ENCODE measurements at places on chromosomes 3 and 15.

DNA sequence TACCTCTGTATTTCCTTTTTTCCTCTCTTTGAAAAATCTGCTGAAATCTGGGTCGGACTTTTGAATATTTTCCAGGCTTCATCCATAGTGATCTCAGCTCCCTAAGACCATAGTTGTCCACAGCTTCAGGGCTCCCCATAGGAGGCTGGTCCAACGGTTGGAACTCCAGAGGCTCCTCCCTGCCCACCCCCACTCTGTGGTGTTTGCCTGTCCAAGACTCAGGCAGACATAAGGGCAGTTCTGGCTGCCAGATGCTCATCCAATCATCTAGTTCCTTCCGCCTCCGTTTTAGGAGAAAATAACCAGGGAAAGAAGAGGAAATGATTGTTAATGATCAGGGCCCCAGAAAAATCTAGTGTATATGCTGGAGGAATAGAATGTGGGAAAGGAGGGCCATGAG lies 27.9 kb upstream of the PRTG start:
- DNase-seq, result no peak

DNA sequence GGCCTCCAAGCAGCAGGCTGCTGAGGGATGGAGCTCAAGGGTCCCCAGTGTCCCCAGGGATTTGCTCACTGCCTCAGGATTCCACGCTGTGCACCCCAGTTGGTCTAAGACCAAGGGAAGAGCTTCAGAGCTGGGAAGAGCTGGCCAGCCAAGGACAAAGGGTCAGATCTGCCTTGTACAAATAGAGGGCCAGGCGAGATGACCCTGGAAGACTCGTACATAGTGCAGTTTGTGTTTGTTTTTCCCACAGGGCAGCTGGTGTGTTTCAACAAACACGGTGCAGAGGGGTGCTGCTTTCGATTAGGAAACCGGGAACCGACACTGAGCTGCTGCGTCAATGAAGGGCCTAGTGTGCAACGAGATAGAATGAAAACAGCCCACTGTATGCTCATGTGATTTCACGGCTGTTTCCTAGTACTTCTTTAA lies 56.1 kb upstream of the TRPM1 start:
- no peak for DNase-seq

DNA sequence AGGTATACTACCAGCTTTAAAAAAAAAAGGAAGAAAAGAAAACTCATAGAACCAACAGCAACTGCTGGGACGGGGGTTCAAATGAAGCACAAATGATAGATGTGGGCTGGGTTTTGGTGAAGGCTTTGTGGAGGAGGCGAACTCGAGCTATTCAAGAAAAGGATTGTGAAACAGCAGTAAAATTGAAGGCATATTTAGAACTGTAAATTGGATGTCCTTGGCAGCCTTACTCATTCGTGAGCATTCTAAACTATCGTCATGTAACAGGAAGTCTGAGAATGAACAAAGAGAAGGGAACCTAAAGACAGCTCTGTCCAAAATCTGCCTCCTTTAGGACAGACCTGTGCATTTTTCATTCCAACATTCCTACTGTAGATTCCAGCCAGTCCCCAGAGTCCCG lies 97.8 kb downstream of the LARS2 start:
- no peak for DNase-seq

DNA sequence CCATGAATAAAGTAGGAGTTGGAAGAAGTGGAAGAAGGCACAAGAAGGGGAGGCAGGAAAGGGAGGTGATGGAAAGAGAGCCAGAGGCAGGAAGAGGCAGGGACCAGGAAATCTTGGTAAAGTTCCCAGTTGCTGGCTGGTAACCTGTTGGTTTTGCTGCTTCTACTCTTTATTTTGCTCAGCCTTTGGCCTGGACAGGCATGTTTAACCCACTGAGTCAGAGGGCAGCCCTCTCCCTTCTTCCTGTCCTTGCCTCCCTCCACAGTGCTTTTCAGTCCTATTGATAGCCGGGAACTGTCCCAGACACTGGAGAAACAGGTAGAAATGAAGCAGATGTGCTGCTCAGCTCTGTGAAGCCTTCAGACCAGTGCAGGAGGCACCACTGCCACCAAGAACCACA lies 43.4 kb upstream of the APEH start:
- no peak for DNase-seq

DNA sequence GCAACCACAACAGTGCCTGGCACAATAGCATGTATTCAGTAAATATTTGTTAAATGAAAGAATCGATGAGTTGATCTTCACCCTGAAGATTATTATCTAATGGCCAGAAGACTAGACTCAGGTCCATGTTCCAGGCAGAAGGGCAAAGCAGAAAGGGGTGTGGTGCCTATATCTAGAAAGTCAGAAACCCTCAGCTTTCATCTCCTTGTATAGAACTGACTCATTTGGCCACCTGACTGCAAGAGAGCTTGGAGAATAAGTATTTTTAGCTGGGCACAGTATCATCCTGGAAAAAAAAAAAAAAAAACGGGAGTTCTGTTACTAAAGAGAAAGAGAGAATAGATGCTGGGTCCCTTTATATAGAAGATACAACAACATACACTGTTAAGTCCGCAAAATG lies 69.7 kb upstream of the SPRED1 start:
- DNase-seq, result no peak

- no peak for DNase-seq
Observed at GRCh38 chr15:47517737-47518136, 199.6 kb upstream of the SEMA6D start.

DNA sequence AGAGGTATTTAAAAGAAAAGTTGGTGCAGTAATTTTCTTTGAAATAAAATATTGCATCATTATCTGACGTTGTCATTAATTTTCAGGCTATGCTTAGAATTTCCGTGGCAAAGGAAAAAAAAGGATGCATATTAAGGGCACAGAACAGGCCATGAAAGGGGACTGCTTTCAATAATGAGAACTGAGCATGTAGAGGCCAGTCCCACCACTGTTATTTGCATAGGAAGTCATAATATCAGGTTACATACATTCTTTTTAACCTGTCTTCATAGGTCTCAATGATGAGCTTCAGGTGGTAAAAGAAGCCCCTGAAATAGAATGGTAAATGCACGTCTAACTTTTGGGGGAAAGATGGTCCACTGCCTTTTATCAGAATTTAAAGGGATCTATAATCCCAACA lies 272.1 kb upstream of the ALCAM start:
- no peak for DNase-seq

DNA sequence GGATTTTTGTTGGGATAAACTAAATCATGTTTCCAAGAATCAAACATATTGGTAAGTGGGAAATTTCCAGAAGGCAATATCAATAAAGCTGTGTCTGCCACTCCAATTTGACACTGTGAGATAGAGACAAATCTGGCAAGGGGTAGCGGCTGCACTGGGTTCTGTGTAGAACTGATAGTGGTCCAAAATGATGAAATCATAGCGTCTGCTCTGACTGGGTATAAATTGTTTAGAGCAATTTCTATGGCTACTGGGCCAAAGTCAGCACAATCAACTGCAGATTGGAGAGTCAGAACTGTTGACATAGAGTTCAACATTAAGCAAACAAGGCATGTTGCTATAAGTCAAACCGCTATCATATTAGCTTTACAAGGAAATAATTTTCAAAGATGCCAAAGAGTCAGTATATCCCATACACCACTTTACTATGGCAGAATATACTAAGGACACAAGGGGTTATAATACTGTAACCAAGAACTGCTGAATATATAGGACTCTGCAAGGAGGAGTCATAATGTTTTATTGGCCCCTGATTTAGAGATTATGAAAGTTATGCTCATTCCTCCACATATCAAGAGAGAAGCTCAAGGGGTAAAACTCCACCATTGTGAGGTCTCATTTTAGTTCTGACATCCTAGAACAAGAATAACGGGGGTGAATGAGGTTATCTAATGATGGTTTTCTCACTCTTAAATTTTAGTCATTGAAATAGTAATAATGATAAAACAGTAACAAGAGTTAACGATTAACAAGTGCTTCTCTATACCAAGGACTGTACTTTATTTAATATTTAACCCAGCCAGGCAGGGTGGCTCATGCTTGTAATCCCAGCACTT lies 309.7 kb upstream of the GADL1 start:
- DNase-seq, result no peak

DNA sequence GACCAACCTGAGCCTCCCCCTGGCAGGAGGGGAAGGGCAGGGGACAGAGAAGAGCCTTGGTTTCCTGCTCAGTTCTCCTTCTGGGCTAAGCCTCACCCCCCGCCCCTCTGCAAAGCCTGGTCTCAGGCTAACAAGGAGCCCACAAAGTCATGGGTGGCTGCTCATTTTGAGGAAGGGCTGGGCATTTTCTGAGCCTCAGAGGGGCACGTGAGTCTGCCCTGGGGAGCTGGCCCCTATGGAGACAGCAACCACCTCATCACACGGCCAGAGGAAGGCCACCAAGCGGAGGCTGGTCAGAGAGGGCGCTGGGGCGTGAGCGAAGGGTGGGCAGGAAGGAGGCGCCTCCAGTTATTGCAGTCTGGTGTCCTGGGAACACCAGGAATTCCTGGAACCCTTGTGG lies 18.7 kb downstream of the ABTB1 start:
- no peak for DNase-seq

GRCh38 chr15:89085289-89085926 lies 2.8 kb upstream of the ABHD2 start:
- DNase-seq, result no peak

- DNase-seq, result no peak
Observed at GRCh38 chr3:158559504-158559903, 11.5 kb upstream of the MLF1 start.

DNA sequence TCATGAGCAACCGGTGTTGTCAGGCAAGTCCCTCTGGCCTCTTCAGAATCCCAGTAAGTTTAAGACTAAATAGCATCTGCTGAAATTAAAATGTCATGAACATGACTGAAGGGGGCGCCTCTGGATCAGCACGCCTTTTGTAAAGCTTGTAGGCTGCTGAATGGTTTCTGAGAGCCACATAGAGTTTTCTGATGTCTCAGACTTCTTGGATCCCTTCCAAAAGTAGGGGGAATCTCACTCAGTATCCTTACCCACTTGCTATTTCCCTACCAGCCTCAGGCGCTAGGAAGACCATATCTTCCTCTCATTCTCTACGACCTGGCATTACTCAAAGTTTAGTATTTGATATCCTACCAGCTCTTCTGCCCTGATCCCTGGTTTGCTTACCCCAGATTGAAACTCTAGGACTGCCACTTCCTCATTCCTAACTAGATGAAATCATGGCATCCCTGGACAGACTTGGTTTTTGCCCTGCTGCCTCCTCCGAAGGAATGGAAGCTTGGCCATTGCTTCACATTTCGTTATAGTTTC lies 62.7 kb upstream of the CD47 start:
- DNase-seq, result peak; percentile 35

DNA sequence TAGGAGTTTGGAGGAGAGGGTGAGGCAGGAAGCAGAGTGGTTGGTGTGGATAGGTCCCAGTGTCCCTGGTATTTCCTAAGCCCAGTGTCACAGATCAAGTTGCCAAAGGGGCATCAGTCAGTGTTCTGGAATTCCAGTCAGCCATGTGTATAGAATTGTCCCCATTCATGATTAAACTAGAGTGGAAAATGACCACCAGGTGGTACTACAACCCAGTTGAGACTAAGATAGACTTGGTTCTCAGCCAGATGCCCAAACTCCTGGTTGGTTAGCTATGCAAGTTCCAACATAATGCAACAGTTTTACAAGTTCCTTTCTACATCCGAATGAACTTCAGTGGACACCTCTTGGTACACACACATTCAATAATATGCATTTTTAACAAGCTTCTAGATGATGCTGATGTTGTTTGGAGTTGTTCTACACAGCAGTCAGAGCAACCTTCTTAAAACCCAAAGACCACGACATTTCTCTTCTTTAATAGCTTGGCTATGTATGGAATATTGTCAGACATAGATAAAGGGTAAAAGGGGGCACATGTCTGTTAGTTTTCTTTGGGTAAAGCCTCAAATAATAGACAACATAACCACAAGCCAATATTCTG lies 8.4 kb upstream of the ATR start:
- DNase-seq, result no peak

DNA sequence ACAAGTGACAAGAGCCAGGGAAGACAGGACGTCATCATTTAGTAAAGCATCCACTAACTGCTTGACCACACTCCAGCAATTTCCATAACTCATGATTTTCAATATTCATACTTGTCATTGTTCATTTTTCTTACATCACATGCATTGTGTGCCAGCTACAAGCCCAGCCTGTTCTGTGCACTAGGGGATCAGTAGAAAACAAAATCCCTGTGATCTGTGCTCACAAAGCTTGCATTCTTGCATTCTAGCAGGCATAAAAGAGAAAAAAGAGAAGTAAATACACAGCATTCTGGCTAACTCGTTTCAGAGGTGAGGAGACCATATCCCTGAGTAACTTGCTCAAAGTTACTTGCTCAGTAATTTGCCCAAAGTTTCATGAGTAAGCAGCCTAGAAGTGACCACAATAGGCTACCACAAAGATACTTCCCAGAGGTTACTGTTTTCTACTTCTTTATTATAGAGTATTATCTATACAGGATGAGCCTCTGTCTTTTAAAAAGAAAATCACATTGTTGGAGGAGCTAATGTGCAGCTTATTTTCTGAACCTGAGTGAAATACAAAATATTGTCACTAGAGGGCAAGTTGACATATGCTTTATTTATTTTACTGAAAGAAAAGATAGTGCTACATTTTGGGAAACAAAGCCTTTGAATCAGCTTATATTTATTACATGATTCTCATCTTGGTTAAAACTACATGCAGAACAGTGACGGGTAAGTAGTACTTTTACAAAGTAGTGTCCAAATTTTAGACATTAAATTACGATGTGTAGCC lies 701.4 kb upstream of the LMCD1 start:
- no peak for DNase-seq

GRCh38 chr3:125072749-125073389 lies 17.1 kb upstream of the HEG1 start:
- no peak for DNase-seq

- DNase-seq, result no peak
Observed at GRCh38 chr15:32106401-32107381, 76.4 kb downstream of the CHRNA7 start.

- DNase-seq, result no peak
Observed at GRCh38 chr3:122103821-122104514, 48.8 kb downstream of the CD86 start.

DNA sequence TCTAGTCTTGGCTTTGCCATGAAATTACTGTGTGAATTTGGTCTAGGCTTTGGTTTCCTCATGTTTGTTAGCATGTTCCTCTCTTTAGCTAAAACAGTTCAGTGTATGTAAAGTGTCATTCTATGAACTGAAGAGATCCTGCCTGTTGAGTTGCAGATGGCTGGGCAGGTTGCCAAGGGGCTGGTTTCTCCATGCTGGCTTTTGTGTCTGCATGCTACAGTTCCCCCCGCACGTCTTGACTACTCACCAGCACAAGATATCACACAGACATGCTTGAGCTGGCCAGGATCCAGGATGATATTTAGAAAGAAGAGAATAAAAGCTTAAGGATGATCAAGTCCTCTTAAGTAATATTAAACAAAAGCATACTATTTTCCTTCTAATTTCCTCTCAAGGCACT lies 90.2 kb downstream of the CERS3 start:
- DNase-seq, result peak; percentile 27

Data from stimulated activated CD4-positive, alpha-beta T cell treated with anti-CD3 and anti-CD28 coated beads, Interleukin-12 subunit alpha, Interleukin-12 subunit beta, amount 100 ng/mL, for 4 hours (primary cell).